ENCODE measurements at places on chromosomes 5 and 9.

GRCh38 chr9:12133416-12133815 is 559.8 kb upstream of the TYRP1 start:
- no peak for DNase-seq

DNA sequence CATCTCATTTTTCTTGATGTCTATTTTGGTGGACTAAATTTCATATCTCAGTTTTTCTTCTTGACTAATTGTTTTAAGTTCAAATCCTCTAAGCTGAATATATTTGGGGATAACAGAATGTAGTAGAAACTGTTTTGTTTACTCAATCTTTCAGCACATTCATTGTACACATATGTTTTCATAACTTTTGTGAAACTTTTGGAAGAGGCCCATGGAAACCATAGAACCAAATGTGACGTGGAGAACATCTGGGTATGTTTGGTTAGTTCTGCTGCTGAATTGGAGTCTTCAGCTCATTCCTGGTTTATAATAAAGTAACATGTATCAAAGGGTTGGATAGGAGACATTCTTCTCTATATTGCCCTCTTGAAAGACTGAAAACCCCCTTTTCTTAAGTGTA is 88.4 kb downstream of the CCDC171 start:
- DNase-seq: no peak

DNA sequence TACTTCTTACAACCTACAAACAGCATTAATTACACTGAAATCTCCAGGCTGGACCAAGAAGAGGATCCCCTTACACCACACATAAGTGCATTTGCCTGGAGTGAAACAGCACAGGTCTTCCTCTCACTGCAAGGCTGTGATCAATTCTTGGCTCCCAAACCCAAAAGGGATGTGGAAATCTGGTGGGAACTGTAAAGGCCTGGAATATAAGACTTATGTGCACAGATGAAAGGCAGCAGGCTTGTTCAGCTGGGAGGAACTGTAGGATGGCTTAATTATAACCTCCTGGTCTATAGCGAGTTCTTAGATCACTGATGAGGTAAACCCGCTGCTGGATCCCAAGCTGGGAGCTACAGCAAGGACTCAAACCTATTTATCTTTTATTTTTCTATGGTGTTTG is 182.9 kb upstream of the TNC start:
- no peak for DNase-seq

GRCh38 chr5:113122053-113122452 is 145.5 kb downstream of the DCP2 start:
- no peak for DNase-seq

DNA sequence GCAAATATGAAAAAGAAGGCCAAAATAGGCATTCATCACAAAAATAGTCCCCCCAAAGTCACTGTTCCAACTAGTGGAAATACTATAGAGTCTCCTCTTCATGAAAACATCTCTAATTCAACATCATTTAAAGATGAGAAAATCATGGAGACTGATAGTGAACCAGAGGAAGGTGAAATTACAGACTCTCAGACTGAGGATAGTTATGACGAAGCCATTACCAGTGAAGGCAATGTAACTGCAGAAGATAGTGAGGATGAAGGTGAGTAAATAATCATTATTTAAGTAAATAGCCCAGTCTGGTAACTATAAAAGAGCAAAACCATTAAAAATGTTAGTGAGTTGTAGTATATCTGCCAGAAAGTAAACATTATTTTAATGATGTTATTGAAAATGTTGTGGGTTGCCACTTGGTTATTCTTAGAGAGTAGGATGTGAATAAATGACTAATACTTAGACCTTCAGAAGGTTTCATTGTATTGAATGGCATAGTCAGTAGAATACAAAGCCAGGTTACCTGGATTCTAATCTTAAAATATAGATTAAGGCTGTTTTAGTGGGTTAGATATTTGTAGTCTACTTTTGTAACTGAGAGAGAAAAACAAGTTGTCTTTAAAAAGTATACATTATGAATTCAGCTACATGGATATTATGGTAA is 16.3 kb downstream of the AGGF1 start:
- DNase-seq: no peak

DNA sequence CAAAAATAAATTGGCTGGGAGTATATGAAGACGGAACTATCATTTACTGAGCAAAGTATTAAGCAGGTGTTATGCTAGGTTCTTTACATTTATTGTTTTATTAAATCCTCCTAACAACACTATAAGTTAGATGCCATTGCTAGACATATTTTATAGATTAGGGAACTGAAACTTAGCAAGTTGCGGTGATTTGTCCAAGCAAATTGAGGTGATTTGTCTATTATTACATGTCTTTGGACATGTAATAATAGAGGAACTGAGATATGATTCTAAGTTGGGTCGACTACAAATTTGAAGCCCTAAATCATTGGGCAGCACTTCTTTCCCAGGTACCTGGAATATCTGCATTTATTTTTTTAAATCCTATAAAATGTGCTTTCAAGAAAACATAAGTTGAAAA is 429.9 kb downstream of the GABRG2 start:
- DNase-seq: no peak

GRCh38 chr5:42423285-42424165 is at the start of gene GHR:
TSS of gene GHR (plus strand) at chr5:42423439. CDS start at chr5:42565875, 142,436 bp downstream.
- DNase-seq: peak; percentile 84

- peak; percentile 32 for DNase-seq
Observed at GRCh38 chr5:83192947-83193346, 115.6 kb downstream of the XRCC4 start.

DNA sequence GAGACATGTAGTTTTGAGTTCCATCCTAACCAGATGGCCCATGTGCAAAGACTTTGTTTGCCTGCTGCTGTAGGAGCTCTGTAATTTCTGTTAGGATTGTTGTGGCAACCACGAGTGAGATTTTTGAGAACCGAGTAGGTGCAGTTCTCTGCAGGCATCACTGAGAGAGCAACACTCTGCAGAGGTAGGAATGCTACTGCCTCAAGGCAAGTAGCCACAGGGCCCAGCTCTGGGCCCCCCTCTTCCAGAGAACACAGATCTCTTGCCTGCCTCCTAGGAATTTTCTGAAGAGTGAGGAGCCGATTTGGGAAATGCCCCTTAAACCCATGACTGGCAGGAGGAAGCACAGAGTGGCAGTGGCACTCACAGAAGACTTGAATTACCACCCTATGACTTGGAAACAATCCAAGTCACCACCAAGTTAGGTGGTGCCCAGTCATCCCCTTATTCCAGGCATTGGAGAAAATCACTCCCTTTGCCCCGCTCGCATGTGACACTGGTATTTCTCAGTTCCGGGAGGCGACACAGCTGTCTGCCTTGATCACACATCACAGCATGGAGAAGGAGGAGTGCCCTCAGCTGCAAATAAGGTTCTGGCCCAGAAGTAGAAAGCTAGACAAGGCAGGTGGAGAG is 52.5 kb upstream of the SLC2A8 start:
- no peak for DNase-seq
